Stimulated activated CD4-positive, alpha-beta T cell treated with anti-CD3 and anti-CD28 coated beads, TNF-alpha, amount 100 ng/mL, for 4 hours (primary cell): ENCODE measurements at places on chromosomes 7 and 10.
A peak's percentile ranks its signal among the peaks of the same experiment; 100 is the strongest.

DNA sequence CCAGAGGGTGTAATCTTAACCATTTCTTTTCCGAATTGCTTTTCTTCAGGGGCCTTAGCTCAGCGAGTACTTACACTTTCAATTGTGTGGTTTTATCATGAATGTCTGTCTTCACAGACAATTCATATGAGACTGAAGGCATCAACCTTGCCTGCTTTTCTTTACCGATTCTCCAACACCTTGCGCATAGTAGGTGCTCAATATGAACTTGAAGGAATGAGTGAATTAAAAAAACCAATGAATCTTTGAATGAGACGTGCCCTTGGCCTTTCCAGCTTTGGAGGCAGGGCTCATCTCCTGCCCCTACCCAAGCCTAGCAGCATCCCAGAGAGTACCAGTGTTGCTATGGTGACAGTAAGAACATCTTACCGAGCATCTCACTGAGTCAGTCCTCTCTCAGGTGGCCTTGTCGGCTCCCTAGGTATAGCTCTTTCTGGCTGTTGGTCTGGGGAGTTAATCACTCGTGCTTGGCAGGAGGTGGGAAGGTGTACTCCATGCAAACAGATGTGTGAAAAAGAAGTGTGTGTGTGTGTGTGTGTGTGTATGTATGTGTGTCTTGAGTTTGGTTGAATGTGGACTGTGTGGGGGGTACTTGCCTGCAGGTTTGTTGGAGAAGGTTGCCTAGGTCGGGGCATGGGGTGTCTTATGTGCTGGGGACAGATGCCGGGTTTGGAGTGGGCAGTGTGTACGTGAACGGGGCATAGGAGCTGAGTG lies 107.7 kb downstream of the C10orf105 start:
- DNase-seq: no peak

DNA sequence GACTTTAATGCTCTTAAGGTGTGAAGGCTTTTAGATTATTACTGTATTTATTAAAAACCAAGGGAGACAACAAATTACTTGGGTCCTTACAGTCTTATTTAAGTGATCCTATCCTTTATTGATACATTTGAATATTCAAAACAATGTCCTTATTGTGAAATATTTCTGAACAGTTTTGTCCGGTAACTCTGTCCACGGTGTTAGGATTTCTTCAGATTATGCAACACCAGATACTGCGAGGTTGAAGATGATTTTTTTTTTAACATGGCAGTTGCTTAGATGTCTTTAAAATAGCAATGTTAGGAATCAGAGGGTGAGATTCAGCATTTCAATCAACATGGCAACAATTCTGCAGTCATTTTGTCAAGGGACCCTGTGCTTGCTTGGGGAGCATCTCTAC lies 176.5 kb downstream of the CSTF2T start:
- DNase-seq: no peak

GRCh38 chr7:123352973-123353372 lies 153.2 kb upstream of the SLC13A1 start:
- no peak for DNase-seq

GRCh38 chr7:40716052-40716451 lies 581.2 kb downstream of the SUGCT start:
- no peak for DNase-seq

DNA sequence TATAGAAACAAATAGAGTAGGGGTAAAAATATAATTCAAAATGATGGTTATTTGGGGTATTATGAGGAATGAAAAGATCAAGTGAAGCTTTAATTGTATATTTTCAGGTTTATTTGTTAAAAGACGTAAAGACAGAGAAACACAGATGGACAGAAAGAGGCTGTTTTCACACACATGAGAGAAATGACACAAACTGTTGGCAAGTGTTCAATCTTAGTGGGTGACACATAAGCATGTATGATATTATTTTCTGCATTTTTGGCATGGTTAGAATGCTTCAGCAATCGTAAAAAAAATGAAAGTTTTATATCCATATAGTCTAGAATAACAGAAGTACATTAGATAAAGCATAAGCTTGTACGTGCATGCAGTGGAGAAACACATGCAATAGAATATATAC lies 464.4 kb upstream of the AKR1E2 start:
- no peak for DNase-seq

GRCh38 chr7:46663025-46663424 lies 742.0 kb upstream of the IGFBP3 start:
- no peak for DNase-seq

DNA sequence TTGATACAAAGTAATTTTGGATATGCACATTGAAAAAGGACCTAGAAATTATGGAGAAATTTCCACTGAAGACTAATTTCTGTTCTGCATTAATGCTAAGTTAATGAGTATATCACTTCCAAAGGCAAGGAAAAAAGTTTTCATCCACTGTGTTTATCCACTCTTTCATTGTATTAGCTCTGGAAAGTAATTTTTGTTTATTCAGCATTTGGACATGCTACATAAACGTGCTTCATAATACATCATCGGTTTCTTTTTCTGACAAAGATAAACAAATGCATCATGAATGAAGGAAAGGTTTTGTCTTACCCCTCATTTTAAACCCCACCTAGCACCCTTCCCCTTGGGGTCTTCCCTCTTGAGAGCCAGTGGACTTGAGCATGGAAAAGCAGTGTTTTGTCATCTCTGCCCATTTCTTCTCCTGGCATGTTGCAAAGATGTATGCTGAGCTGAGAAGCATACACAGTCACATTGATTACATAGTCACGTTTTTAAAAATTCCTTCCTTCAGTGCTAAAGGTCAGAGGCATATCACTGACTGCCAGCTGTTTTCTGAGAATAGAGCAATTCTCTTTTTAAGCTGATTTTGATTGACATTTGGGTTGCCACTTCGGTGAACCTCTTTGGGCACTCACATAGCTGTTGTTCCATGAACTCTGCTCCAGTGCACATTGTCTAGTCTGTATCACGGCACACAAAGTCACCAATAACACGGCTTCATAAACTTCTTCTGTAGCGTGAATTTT lies 65.9 kb upstream of the C7orf33 start:
- DNase-seq: no peak

DNA sequence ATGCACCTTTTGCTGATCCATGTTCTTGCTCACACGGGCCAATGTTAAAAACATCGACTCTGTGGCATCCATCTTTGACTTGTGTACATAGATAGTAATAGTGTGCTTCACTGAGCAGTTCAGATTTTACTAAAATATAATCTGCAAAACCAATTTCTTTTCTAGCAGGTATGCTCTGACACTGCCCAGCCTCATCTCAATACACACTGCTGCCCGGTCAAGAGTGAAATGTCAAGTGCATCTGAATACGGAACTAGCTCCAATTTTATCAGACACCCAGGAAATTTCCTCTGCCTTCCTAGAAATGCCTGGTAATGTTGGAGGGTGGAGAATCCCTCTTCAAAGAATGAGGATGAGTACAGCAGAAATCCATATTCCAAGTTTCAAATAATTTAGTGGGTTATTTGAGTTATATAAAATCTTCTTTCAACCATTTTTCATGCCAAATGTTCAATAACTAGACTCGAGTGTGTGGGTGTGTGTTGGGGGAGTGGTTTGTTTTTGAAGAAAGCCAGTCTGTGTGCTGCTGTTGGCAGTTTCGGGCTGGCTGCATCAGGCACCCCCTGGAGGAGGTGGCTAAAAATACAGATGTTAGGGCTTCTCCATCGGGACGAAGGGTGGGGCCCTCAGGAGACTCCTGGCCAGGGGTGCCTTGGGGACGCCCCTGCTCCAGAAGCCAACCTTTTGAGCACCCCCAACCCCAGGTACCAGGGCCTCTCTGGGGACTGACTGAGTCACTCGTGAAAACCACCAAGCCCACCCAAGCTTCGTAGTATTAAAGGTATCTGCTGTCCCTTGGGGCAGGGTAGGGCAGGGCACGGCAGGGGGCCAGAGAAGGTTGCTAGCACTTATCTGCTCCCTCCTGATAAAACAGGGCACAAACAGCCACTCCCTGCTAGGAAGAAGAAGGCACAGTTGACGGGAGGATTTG lies 15.4 kb downstream of the CTBP2 start:
- DNase-seq: no peak

- DNase-seq: peak; percentile 3
Observed at GRCh38 chr10:95832216-95833041, 75.3 kb upstream of the CC2D2B start.

GRCh38 chr10:77922566-77923179 lies 3.9 kb downstream of the DLG5 start:
- no peak for DNase-seq

- no peak for DNase-seq
Observed at GRCh38 chr10:72736176-72736827, 44.4 kb downstream of the MCU start.

GRCh38 chr7:65004575-65004974 lies 1.9 kb downstream of the ERV3-1 start:
- DNase-seq: no peak

DNA sequence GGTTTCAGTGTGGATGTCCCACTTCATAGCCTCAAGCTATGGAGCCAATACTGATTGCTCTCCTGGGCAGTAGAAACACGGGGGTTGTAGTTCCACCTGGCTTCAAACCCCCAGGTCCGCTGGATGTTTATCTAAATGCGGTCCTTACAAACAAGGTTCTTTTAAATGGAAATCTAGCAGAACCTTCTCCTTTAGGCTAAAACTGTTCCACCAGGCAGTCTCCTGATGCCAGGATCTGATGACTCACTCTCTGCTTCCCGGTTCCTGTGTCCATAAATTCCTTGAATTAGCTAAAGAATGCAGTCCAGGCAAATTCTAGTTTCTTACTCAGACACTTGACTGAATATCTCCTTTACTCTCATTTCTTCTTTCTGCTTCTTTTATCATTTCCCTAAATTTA lies 108.4 kb upstream of the FAM3C start:
- DNase-seq: no peak

DNA sequence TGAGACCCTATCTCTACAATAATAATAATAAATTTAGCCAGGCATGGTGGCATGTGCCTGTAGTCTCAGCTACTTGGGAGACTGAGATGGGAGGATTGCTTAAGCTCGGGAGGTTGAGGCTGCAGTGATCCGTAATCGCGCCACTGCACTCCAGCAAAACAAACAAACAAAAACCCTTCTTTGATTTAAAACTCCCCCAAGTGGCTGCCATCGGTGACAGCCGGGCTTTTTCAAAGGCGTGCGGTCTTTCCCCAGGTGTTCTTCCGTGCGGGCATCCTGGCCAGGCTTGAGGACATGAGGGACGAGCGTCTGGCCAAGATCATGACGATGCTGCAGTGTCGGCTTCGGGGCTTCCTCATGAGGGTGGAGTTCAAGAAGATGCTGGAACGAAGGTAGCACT lies 1.9 kb upstream of the MYH16 start:
- DNase-seq: no peak
